ENCODE measurements at places on chromosomes 4 and X. TPM values are rescaled to one million over a fixed set of nuclear protein-coding genes. Genes with fewer than 3 reads are reported as not detected.

DNA sequence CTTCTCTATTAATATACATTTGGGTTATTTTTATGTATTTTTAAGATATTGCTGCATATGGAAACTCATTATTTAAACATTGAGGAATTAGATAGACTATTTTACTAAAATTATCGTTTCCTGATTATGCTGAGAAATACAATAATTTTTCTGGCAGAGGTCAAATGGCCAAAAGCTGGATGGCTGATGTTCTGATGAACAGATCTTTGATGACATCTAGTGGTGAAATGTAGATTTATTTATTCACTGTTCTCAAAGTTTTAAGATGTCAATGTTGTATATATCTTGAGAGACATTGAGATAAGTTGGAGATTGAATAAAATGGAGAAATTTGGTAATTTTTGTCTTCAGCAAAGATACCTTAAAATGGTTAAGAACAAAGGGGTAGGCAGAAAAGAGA, 96.2 kb downstream of the UGT8 start:
- DNase-seq: no peak

DNA sequence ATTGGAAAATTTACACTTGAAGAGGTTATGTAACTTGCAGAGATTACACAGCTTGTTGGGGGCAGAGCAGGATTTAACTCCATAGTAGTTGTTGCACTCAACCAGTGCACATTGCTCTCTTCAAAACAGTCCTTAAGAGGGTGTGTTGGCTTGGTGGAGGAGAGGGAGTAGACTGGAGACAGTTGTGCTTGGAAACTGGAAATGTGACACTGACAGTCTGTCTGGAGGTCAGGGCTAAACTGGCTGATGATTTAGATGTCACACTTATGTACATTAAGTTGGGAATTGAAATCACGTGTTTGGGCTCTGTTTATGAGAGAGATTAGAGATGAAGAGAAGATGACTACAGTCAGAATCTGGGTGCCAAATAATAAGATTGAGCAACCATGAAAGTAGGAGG, 32.9 kb downstream of the CCSER1 start:
- no peak for DNase-seq

DNA sequence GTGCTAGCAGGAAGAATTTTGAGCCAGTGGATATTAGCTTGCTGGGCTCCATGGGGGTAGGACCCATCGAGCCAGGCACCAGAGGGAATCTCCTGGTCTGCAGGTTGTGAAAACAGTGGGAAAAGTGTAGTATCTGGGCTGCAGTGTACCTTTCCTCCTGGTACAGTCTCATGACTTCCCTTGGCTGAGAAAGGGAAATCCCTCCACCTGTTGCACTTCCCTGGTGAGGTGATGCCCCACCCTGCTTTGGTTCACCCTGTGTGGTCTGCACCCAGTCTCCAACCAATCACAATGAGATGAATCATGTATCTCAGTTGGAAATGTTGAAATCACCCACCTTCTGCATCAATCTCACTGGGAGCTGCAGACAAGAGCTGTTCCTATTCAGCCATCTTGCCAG, 341.4 kb upstream of the IRS4 start:
- no peak for DNase-seq

The NEIL3 gene
- total RNA-seq: 0.50 TPM

The HELT gene
- not detected for total RNA-seq

GRCh38 chrX:119669424-119670037, 23.4 kb downstream of the SEPTIN6 start:
- DNase-seq: no peak

DNA sequence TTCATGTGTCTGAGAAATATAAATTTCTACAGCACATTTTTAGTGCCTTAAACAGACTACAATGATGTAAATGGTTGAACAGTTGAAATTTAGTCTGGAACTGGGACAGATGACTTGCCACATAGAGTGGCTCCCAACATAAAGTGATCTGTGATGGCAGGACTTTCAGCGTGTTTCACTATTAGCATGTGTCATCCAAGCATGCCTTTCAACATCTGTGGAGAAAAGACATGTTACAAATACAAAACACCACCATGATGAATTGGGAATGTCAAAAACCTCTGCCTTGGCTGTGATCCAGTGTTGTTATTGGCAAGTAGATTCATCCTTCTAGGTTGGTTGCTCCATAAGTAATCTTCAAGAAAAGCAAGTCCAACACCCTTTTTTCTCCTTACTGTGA, 348.7 kb downstream of the MAPK10 start:
- no peak for DNase-seq

DNA sequence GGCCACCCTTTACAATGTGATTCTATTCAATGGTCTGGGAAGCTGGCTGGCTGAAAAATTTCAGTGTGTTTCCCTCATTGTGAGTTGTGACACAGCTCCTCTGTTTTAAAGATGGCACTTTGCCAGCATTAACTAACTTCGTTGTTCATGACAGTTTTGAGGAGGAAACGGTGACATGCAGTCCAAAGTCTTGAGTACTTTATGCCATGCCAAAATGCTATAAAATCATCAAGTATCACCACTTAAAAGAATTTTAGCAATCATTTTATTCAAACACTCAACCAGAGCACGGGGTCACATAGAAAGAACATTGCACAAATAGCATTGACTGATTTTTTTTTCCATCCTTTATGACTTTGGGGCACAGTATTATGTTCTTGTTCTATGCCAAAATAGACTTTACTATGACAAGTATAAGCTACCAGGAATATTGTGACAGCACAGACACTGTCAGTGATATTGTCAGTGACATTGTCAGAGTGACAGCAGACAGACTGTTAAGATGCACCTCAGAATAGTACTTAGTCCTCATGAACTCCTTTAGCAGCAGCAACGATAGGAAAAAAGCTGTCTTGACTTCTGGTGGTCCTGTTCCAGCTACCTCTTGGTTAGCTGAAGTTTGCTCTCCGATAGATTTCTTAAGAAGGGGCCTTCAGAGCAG, 46.7 kb downstream of the CXCL13 start:
- DNase-seq: no peak

The CACNA1F gene
- total RNA-seq: 0.06 TPM

GRCh38 chr4:92968556-92968955, 664.8 kb downstream of the GRID2 start:
- no peak for DNase-seq

The PAGE1 gene
- not detected for total RNA-seq
